OCI-M1 (cell line): ENCODE measurements at places on chromosomes 2 and 18.

DNA sequence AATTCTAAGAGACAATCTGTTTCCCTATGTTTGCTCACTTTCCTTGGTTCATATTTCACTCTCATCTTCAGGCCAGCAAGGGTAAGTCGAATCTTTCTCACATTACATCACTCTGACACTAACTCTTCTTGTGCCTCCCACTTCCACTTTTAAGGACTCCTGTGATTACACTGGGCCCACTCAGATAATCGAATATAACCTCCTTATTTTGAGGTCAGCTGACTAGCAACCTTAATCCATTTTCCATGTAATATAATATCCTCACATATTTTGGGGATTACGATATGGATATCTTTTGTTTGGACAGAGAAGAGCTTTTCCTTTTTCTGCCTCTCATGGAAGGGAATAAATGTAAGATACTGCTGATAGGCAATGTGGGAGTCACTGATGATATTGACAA lies 2015.7 kb upstream of the LRRTM1 start:
- DNase-seq, result no peak

GRCh38 chr18:79961527-79962291 lies 2.7 kb upstream of the HSBP1L1 start:
- DNase-seq, result no peak

- DNase-seq, result no peak
Measured at GRCh38 chr18:56315363-56315762, 323.0 kb downstream of the TXNL1 start.

DNA sequence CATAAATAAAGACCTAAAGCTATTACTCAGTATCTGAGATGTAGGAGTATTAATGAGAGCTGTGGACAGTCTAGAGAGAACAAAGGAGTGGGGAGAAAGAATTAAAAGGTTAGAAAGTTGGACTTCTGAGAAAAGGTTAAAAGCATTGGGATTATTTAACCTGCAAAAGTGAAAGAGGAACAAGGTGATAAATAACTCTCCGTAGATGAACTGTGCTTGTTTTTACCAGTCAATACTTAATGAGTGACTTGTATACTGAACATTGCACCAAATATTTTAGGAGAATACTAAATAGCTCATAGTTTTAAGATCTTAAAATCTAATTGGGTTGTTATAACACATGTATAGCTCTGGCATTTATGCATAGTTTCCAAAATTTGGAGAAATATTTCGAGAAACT lies 137.5 kb downstream of the GPD2 start:
- DNase-seq, result no peak

DNA sequence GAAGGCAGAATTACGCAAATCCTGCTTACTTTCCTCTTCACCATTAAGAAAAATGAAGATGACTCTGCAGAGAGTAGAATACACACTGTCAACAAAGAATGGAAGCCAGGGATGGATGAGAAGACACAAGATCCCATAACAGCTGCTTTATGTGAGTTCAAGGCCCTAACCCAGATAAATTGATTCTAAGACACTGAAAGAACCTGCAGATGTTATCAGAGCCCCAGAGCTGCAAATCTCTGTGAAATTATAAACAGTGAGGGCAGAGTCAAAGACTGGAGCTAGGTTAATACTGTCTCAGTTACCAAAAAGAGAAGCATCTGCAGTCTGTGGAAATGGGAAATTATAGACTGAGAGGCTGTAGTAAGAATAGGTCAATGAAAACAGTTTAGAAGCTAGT lies 320.1 kb upstream of the PKDCC start:
- DNase-seq, result no peak

DNA sequence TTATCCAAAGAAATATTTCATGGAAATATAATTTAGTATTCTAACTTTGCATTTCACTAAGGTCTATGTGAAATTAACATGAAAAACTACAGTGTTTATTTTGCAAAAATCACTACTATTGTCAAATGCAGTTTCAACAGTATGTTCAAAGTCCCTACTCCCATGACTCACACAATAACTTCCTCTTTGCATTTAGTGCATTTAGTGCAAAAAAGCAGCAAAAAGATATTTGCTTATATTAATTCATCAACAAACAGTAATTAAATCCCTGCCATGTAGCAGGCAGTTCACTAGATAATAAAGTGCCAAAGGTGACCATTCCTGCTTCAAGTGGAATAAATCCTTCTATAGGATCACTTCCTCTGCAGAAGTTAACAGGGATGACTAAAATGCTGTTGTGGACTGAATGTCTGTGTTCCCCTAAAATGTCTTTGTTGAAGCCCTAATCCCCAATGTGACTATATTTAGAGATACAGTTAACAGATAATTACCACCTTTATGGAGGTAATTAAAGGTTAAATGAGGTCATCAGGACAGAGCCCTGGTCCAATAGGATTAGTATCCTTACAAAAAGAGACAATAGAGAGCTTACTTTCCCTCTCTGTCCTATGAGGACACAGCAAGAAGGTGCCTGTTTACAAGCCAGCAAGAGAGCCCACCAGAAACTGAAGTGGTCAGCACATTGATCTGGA lies 61.7 kb downstream of the STK39 start:
- peak; percentile 5 for DNase-seq

GRCh38 chr2:163348857-163349380 lies 386.9 kb downstream of the FIGN start:
- DNase-seq, result peak; percentile 48

- no peak for DNase-seq
Measured at GRCh38 chr2:121099329-121100290, 185.4 kb downstream of the TFCP2L1 start.

DNA sequence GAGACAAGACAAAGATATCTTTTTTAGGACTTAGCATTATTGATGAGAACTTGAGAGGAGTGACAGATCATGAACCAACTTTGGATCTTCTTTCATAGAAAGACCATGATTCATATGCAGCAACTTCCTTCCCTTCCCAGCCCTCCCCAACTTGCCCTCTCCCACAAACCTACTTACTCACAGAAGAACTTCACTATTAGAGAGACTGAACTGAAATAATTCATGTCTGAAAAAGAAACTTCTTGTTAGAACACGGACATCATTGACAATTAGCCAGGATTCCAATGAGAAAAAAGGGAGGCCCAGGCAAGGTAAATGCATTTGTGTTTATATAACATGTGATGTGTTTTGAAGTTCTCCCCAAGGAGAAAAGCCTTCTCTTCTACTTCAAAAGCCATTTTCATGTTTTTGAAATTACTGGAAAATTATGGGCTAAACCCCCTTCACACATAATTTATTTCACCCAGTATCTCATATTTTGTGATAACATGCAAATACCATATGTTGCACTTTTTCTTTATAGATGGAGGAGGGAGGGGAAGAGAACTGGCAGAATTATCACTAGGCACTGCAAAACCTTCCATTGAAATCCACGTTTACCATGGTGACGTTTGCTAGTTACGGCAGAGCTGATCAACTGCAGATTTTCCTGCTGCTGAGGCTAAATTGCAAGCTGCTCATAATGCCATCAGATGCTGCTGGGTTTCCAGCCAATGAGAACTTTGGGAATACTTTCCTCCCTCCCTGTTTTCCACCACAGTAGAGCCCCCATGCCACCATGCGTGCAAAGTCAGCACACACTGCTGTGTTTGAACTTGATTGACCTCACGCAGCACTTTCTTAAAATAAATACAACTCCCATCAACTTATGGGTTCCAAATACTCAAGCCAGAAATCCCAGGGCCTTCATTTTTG lies 294.7 kb downstream of the MEIS1 start:
- no peak for DNase-seq

DNA sequence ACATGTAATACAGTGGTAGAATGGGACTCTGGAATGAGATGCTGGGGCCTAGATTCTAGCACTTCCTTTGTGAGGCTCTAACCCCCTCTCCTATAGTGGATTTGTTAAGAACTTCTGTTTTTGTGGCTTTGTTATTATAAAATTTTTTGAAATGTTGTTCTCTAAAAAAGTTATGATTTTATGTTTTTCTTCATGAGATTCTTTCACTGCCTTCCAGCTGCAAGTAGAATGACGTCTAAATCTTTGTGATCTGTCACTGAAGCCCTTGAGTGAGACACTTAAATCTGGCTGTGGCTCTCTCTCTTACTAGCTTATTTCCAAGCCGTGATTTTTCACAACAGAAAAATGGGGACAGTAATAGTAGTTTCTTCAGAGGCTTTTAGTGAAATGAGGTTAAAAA lies 1.6 kb downstream of the CASP8 start:
- DNase-seq, result no peak

GRCh38 chr18:23311351-23312121 lies 141.6 kb upstream of the RIOK3 start:
- no peak for DNase-seq

- no peak for DNase-seq
Measured at GRCh38 chr18:47172476-47172875, 3.7 kb downstream of the IER3IP1 start.

DNA sequence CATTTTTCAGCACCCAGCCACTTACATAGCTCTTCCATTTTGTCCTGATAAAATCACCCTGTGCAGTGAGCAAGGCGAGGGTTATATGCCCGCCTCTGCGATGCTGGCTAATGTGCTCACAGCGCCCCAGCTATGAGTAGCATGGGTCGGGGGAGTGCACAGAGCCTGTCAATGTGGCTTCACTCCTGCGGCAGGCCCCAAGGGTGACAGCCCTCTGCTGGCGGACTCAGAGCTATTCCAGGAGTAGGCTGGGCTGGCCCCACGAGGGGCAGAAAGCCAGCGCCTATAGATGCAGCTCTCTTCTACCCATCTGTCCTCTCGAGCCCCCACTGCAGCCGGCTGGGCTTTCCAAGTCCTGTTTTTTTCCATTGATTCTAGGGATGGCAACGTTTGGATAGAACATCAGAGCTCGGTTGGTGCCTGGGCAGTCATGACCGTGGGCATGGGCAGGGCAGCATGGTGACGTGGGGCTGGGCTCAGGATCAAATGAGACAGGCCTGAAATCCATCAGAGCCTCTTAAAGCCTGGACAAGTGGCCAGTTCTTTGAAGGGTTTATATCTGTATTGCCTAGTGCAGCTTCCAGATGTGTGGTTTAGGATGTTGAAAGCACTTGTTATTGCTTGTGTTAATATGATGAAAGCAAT lies 134.7 kb downstream of the MCFD2 start:
- DNase-seq, result no peak

- DNase-seq, result no peak
Measured at GRCh38 chr2:72952110-72952823, 34.9 kb downstream of the EMX1 start.

DNA sequence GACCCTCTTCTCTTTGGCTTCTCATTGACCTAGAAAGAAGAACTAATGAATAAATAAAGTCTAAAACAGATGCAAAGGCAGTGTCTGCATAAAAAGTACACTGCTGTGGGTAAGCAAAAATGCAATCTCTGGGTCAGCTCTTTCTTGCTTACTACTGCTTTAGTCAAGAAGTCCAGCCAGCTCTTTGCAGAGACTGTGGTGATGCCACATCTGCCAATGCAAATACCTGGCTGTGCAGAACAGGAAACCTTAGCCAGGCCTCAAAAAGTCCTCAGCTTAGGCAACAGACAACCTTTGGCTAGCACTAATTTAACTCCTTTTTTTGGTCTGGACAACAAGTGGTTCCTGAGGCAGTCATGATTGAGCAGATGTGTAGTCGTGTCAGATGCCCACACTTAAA lies 73.6 kb upstream of the RND3 start:
- DNase-seq, result no peak

GRCh38 chr2:111659361-111660333 lies 224.3 kb downstream of the ANAPC1 start:
- DNase-seq, result peak; percentile 71

DNA sequence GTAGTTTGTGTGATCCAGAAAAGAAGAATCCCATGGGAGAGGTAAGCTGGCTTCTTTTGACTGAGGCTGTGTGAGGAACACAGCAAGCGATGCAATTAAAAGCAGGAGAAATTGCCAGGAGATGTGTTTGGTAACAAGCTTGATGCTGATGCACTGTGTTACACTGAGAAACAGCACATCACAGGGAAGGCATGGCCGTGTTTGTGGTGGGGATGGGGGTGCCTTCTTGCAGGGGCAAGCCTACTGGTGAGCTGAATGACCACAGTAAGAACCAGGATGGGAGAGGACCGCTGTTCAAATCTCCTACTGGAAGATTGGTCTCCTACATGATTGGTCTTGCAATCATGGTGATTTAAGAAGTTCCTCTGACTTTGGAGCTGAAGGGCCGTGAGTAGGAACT lies 477.7 kb upstream of the HS6ST1 start:
- DNase-seq, result no peak
